ENCODE measurements at places on chromosomes 12 and 14.

DNA sequence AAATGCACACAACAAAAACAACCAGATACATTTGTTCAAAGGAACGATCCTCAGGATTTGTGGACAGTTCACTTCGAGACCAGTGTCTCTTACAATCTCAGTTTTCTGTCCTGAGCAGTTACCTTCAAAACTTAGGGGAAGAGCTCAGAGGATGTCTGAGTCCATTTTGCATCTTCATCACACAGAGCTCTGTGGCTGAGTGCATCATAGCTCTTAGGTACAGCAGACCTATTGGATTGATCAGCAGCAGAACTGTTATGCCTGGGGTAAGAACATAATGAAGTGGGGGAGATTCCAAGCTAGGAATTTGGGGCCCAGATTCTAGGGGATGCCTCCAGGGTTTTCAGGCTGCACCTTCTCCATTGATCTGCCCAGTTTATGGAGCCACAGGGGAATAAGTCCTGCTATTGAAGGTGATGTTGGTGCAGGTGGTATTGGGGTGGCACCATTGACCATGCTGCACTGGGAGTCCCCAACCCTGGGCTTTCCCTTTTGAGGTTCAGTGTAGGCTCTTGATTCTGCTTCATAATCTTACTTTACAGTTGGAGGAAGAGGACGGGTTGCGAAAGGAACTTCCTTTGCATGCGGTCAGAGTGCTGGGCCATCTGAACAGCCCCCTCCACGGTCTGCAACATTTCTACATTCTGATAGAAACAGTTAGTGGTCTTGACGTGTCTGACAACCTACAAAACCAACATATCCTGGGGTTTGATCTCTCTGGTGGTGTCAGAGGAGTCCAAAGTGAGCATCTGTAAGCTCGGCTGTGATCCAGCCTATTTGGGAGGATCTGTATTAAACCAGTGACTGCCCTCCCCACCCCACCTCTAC, 112.8 kb downstream of the CHST11 start:
- no peak for DNase-seq

DNA sequence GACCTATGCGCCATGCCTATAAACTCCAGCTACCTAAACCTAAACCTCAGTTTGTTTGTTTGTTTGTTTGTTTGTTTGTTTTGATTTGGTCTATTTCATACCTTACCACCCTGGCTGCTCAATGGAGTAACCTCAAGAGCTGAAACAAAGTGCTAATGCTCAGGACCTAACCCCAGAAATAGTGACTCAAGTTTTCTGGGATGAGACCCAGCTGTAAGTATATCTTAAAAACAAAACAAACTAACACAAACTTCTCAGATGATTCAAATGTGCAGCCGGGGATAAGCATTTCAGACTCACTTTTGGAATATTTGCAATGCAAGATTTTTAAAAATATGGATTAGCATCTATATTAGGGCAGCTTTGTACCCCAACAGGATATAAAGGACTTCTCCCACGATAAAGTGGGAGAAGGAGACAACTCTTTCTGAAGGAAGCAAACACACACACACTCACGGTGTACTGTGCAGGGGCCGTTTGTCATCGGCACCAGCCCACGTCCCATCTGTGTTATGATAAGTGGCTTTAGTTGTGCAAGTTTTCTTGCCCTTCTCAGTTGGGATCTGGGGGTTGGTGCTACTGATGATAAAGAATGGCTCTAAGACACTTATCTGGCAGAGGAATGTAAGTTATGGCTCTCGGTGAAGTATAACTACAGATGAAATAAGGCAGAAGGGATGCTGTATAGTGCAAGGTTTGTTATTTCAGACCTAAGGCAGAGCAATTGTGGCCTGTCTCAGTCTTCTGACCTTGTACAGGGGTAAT, 516.7 kb upstream of the TMEM132C start:
- DNase-seq: peak; percentile 28

DNA sequence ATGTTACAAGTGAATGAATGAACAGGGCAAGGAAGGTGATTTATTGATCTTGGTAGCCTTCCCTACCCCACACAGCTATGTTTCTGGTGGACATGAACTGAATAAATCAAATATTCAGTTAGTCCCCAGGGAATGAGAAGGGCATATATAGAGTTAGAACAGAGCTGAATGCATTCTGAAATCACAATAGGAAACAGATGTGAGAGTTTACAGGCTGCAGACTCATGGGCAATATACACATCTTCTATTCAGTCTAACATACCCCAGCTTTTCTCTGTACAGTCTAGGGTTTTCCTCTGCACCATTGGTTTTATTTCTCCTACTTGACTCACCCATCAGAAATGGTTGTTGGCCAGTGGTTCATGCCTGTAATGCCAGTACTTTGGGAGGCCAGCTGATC, 7.3 kb upstream of the STX2 start:
- DNase-seq: no peak

- no peak for DNase-seq
Measured at GRCh38 chr12:124098887-124099286, 125.9 kb downstream of the ZNF664 start.

GRCh38 chr12:1908758-1909157, 9.7 kb downstream of the CACNA2D4 start:
- DNase-seq: no peak

Measured in astrocyte of the hippocampus (primary cell).